Substantia nigra (tissue), 51 donors: ENCODE measurements at places on chromosomes 7 and 10.

GRCh38 chr7:144763291-144763690 is 72.6 kb downstream of the TPK1 start:
- no peak for DNase-seq

DNA sequence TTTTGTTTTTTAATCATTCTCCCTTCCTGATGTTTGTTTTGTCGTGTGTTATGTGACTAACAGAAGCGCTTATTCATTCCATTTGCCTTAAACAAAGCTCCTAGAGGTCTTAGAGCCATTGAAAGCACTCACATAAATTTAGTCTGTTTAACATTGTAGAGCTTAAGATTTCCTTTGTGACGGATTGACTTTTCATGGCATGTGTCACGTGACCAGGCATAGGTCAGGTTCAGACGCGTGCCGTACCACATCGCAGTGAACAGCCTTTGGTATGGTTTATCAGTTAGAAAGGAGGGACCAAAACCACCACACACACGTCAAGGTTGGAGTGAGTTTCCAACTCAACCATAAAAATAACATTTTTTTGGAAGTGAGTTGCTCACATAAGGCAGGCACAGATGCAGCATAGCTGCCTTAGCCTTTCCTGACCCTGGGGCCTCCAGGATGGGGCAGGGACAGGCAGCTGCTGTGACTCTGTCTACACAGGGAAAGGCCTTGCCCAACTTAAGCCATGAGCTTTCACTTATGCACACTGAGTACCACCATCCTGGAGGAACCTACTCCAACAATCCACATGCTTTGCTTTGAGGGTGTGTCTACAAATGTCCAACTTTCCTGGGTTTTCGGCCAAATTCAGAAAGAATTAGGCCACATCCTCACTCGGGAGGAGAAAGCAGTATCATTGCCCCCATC is 55.5 kb downstream of the WDFY4 start:
- no peak for DNase-seq

GRCh38 chr7:99563650-99564049 is 5.2 kb downstream of the ZNF655 start:
- no peak for DNase-seq

GRCh38 chr7:128405471-128406313 is 4.1 kb downstream of the IMPDH1 start:
- no peak for DNase-seq

- DNase-seq: no peak
Measured at GRCh38 chr10:26593896-26594295, 103.6 kb upstream of the PDSS1 start.
